ENCODE measurements at places on chromosomes 3 and 15.

DNA sequence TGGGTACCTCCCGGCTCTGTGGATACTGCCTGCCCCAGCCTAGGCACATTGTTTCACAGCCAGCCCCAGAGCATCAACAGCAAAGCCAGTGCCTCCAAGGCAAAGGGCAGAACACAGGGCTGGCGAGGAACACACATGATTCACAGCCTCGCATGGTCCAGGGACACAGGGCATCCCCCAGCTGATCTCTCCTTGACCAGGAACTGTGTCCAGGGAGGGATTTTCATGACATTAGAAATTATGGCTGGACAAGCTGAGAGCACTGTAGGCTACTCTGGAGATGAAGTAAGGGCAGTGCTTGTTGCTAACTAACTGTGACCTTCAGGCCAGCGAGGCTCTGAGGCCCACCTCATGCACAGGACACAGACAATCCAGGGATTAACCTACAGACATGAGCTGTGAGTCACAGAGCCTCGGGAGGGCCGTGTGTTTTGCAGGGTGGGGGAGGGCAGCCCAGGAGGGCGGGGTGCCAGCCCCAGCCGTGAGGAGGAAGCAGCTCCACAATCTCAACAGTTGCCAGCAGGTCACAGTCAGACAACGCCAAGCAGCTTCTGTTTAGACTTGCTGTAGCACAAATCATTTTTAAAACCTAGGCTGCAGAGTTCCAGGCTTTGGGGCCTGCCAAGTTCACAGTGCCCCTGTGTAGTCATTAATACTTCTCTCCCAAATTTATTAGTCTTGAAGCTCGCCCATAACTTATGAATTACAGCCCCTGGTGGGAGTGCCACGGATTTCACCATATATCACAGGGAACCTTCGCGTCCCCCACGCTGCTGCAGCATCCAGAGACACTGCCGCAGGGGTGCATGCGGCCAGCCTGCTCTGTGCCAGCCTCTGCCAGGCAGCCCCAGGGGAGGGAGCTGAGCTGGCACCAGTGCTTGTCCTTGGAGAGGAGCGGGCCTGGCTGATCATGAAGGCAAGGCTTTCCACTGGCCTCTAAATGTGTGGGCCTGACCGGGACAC is 114.7 kb downstream of the ETFA start:
- DNase-seq: peak; percentile 78

DNA sequence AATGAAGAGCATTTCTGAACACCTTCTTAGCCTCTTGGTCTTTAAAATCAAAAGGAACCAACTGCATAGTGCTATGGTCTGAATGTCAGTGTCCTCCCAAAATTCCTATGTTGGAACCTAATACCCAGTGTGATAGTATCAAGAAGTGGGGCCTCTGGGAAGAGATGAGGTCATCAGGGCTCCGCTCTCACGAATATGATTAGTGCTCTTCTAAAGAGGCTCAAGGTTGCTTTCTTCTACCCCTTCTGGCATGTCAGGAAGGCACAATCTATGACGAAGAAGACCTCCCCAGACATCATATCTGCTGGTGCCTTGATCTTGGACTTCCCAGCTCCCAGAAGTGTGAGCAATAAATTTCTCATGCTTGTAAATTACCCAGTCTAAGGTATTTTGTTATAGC is 209.5 kb downstream of the MAGI1 start:
- DNase-seq: no peak

DNA sequence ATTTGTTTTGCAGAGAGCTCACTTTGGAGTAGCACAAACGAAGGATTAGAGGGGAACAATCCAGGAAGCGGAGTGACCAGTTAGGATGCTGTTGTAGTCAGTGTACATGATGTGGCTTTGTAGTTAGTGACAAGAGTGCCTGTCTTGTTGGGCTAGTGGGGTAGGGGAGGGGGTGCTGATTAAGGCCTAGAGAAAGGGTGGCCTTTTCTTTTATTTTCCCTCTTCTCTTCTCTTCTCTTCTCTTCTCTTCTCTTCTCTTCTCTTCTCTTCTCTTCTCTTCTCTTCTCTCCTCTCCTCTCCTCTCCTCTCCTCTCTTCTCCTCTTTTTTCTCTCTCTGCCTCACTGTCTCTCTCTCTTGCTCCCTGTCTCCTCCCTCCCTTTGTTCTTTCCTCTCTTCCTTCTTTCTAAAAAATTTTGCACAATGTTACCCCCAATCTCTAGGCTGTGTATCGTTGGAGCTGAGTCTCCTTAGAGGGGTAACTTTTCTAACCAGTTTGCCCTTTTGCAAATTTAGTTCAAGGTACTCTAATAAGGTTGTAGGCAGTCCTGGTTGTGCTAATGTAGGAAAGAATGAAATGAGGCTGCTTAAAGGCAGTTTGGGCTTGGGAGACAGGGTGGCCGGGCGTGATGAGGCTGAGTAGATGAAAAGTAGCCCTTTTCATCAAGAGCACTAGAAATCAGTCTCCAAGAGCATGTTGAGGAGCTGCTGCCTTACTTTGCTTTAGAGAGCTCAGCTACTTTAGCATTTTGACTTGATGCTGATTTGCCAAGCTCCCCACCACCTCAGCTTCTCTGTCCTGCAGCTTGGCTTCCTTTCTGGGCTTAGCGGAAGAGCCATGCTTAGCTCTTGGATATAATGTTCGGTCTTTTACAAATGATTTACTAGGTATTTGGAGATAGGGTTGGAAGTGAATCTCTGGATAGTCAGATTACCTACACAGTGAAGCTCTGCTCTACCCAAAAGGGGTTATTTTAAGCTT is 58.6 kb downstream of the SV2B start:
- no peak for DNase-seq

- DNase-seq: no peak
Measured at GRCh38 chr3:140018556-140018955, 83.6 kb downstream of the CLSTN2 start.

DNA sequence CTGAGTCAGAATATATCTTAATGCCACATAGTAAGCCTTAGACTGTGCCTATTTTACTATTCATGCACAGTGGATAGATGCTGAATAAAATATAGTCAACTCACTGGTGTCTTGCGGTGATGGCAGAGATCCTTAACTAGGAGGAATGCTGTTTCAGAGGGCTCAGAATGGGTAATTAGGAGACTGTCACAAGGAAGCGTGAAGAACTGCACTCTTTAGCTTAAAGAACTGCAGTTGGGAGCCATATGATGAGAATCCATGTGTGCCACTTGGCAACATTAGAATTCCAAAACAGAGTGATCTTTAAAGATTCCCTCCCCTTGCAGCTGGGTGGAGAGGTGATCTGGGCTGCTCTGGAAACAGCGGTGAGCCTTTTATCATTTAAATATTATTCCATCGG is 357.6 kb downstream of the MCTP2 start:
- no peak for DNase-seq

- DNase-seq: no peak
Measured at GRCh38 chr15:29822100-29822683, at the start of gene TJP1. TSS of gene TJP1 (minus strand) at chr15:29822468. CDS start at chr15:29822028, 440 bp downstream.

DNA sequence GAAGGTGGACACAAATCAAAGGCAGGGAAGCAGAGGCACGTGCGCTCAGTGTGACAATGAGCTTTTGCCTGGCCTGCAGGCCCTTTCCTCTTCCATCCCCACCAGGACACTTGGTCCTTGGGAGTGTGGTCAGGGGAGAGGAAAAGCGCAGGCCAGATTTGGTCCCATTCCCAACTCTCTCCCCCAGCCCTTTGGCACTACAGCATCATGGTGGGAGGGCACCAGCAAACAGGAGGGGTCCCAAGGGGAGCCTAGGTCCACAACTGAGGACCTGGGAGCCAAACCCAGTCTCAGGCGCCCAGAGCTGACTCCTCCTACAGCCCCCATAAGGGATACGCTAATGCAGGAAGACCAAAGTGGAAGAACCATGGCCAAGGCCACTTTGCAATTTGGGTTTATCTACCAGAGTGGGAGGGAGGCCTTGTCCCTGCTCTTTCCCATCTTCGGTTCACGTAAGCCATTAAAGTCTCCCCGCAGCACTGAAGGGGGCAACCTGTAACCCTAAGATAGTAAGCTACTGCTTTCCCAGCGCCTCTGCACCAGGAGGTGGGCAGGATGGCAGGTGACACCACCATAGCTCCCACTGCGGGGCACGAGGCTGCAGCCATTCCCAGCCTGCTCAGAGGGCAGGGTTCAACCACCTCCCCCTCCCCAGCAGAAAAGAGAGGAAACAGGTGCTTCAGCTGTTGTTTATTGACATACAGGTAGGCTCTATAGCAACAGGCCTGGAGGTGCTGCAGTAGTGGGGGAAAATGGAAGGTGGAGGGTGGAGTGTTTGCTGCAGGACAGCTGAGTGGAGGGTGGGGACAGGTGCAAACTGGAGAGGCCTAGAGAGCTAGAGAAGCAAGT is 993 bp upstream of the GRAMD2A start:
- no peak for DNase-seq

DNA sequence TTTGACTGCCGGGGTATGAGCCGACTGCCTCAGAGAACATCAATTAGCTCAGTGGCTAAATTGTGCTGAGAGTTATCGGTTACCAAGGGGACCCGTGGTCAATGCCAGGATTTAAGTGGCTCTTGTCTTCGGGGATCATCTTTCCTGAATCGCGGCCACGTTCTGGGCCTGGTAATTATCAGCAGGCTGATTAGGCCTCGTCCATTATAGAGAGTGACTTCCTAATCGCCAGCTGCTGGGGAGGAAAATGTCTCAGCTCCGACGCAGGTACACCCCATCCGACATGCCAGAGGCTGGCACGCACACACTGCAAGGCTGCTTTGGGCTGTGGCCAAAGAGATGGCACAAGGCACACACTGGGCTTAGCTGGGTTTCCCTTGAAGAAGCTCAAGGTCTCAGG is 10.6 kb downstream of the TRH start:
- no peak for DNase-seq

DNA sequence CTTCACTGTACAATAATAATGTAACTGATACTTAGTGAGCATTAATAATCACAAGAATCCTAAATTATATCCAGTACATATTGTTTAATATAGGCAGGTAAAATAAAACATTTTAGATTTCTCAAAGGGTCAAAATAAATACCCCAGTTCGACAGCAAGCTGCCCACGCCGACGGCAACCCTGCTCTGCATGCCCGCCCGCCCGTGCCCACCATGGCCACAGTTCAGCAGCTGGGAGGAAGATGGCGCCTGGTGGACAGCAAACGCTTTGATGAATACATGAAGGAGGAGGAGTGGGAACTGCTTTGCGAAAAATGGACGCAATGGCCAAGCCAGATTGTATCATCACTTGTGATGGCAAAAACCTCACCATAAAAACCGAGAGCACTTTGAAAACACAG is 22.9 kb downstream of the BTBD1 start:
- no peak for DNase-seq
